NCI-H146 (cell line): ENCODE measurements at places on chromosomes 11 and 22.

GRCh38 chr11:87324817-87325489, 287.2 kb downstream of the TMEM135 start:
- no peak for DNase-seq

- DNase-seq: no peak
These were observed 17.8 kb downstream of the SCUBE2 start for GRCh38 chr11:9073466-9074225.

GRCh38 chr11:119476666-119477331, 53.8 kb upstream of the THY1 start:
- no peak for DNase-seq

DNA sequence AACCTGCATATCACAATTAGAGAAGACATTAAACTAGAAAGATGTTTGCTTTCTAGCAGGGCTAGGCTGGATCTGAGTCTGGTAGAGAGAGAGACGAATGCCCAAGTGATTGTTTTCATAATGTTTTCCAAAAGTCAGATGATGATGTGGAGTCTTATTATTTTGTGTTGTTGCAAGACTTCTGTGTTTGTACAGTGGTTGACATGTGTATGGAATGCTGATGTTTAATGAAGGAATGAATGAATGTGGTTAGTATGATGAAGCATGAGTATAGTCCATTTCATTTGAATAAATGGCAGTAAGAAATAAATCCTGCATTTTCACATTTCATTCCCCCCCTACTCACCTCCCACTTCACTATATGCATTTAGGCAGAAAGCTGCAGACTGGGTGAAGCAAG, 69.6 kb downstream of the PPP2R1B start:
- DNase-seq: no peak

DNA sequence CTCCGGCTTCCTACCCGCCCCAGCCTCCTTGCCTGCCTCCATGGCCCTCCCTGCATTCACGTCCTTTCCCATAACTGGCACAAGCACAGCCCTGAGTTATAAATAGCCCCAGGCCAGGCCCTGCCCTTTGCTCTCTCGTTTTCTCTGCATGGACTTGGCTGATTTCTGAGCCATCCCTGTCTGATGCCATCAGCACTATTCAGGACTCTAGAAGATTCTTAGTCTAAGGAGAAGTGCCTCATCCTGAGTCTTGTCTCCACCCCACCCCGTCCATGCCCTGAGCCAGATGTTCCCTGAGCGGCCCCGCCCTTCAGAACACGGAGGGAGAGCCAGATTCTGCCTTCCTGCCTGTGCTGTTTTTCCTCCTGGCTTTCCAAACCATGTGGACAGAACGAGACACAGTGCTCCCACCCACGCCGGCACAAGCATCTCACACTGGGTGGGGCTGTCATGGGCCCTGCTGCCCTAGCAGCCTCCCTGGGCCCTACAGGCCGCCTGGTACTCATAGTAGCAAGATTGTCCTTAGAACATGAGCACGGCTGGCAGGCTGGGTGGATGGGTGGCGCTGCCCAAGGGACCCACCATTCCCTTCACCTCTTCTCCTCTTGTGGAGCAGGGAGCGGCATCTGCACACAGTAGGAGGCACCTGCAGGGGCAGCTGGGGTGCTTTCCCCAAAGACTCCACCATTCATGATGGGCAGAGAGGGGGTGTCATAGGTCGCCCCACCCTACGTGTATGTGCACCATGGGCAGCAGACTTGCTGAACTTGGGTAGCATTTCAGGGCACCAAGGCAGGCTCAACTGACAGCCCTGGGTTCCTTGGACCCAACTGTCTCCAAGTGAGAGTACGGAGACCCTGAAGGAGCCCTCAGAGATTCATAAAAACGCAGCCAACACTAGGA, 76.9 kb downstream of the BCR start:
- no peak for DNase-seq

DNA sequence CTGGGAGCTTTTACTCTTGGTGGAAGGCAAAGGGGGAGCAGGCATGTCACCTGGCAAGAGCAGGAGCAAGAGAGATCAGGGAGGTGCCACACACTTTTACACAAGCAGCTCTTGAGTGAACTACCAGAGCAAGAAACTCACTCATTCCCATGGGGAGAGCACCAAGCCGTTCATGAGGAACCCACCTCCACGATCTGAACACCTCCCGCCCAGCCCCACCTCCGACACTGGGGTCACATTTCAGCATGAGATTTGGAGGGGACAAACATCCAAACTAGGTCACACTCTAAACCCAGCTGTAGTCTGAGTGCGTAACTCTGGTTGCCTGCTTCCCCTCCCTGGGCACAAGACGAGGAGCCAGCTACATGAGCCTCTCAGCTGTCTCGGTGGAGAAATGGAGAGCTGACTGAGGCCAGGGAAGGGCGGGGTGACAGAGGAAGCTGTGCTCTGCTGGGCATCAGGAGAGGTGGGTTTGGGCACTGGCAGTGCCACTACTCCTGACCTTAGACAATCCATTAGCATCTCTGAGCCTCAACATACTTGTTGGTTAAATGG, 134.6 kb downstream of the PKNOX2 start:
- DNase-seq: no peak

DNA sequence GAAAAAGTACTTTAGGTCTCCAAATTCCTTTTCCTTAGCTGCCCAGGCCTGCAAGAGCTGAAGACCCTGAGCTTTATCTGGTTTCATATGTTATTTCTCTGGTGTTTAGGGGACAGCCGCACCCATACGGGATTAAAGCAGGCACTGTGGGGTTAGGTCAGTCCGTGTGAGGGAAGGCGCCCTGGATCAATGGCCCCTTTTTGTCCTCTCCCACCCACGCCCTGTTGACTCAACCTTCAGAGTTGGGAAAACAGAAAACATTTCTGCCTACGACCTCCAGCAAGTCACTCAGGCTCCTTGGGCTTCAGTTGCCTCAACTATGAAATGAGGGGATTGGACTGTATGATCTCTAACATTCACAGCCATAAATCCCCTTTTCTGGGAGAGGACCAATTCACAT, 55.2 kb upstream of the BARX2 start:
- no peak for DNase-seq

DNA sequence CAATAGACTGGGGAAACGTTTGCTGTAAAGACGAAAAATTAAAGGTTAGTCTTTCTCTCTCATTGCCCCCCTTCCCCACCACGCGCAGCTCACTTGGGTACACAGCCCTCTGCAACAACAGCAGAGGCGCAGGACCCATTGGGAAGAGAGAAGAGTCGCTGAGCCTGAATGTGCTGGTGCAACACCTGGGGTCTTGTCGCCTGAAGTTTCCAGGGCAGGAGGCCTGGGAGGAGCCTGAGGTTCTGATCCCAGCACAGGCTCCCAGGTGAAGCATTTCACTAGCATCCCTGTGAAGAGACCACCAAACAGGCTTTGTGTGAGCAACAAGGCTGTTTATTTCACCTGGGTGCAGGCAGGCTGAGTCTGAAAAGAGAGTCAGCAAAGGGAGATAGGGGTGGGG, 116.2 kb upstream of the NTM start:
- no peak for DNase-seq

GRCh38 chr11:45089251-45089650, 57.2 kb upstream of the PRDM11 start:
- DNase-seq: no peak

DNA sequence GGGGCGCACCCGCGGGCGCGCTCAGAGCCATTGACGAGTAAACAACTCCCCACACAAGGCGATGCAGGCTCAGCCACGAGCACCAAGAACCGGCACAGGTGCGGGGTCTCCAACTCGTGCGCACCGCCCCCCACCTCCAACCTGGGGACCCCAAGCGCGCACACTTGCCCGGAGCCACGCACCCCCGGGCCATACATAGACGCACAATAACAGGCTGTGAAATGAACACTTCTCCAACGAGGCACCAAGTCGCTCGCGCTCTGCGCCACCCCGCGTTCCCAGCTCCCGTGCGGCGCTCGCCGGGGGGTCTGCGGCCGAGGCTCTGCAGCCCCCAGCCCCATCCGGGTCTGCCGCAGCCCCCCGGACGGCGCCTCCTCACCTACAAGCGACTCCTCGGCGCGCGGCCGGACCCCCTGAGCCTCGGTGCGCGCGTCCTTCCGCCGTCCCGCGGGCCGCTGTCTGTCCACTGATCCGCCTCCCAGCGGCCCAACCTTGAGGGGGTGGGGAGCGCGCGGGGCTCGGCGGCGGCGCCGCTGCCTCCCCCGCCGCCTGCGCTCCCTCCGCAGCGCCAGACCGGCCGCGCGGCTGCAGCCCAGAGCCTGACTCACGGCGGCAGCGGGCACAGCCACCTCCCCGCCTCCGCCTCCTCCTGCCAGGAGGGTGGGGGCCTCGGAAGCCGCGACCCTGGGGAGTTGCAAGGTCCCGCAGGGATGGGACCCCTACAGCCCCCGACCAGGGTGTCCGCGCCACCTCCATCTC, 1.6 kb downstream of the IFITM10 start:
- no peak for DNase-seq
